ENCODE measurements at places on chromosomes 5 and 9.
A peak's percentile ranks its signal among the peaks of the same experiment; 100 is the strongest.

DNA sequence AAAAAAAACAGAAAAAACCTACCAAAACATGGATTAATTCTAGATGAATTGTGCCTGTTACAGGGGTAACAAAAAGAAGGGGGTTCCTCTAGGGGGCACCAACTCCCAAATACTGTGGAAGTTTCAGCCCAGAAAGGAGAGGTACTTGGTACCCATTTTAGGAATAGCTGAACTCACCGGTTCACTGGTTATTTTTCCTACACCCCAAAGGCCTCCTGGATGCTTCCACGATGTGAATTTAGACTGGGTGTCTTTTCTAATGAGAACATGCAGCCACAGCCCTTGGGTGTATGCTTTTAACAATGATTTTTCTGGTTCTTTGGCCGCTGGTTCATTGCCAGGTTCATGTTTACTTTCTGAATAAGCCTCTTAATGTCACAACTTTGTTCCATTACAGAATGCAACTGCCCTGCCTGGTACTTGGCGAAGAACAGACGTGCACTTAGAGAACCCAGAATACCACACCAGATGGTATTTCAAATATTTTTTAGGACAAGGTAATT, 46.7 kb downstream of the GARNL3 start:
- DNase-seq: no peak

- no peak for DNase-seq
These were observed 31.7 kb downstream of the GSN start for GRCh38 chr9:121299467-121300282.

DNA sequence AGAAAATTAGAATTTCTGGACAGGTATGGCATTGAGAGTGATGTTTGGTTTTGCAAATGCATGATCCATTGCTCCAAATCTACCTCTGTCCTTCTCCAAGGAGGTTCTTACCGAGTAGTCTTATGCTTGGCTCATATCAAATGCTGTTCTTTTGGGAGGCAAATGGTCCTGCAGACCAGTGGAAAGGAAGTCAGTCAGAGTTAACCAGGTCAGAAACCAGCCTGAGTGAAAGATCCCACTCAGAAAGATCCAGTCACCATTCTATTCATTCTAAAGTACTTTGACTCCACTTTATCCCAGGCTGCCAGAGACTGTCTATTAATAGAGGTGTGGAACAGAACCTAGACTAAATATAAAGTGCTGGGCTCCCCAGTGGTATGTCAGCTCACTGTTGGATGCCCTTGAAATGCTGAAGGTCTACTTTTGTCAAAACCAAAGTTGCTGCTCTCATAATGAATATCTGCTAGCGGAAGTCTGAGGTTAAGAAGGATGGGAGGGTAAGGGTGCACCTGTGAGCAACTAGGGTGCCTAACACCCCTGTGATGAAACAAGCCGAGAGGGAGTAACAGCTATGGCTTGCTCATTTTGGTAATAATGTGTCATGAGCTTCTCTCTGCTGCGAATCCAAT, 302.2 kb downstream of the ZNF608 start:
- no peak for DNase-seq

- DNase-seq: peak; percentile 29
These were observed 55.3 kb upstream of the IL17B start for GRCh38 chr5:149434162-149435014.

GRCh38 chr9:135641745-135642144, 2.4 kb upstream of the GLT6D1 start:
- no peak for DNase-seq

GRCh38 chr9:34650816-34651215, 1.2 kb upstream of the IL11RA start:
- no peak for DNase-seq

DNA sequence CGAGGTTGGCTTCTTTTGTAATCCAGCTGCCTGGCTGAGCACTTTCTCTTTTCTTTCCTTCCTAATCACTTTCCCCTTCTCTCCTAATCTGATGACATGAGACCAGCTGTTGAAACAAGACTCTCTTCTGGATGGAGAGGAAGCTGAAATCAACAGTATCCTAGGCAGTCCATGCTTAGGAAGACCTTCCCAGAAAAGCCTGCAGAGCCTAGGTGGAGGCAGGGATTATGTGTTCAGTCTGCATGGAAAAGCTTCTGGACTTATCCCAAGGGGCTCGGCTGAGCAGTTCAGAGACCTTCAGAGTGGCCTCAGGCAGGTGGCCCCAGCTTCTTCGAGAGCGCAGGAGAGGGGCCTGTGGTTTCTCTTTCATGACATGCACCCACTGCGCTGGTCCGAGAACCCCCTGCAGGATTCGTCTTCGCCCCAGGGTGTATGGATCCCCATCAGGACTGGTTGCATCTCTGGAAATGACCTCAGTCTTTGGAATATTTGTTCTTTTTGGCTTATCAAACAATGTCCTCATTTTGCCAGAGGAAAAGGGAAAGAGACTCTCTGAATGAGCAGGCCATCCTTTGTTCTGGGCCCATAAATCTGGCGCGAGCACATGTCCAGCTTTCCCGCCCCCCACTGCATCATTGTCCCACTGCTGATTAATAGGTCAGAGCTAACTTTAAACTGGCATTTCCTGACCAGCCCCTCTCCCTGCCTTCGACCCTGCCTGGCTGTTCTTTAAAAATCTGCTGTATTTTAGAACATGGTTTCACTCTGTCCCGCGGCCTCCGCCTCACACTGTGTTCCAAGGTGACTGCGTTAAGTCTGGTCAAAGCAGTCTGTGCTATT, 177.9 kb upstream of the KLF4 start:
- no peak for DNase-seq

DNA sequence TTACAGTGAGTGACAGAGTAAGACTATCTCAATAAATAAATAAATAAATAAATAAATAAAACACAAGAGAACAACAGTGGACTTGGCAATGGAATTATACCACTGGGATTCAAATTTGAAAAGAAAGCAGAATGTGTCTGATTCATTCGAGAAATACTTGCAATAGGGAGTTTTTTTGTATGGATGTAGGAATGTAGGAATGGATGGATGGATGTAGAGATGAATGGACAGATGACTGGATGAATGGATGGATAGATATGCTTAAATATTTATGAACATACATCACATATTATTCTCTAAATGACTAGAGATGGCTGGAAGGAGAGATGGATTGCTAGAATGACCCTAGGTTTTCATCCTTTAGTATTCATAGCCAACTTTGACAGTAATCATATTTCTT, 22.0 kb upstream of the CEMIP2 start:
- DNase-seq: no peak

DNA sequence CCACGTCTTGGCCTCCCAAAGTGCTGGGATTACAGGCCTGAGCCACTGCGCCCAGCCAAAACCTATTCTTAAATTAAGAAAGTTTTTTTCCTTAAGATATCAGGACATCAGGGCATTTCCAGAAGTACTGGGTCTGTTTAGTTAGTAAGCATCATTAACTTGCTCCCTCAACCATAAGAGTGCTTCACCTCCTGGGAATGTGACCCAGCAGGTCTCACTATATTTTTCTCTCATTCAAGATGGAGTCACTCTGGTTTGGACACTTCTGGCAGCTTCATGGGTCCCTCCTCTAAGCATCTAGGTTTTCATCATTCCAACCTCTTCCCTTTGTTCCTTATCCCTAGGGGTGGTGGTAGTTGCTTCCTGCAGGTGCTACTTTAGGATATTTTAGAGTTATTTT, 10.3 kb upstream of the BRD3OS start:
- DNase-seq: no peak

DNA sequence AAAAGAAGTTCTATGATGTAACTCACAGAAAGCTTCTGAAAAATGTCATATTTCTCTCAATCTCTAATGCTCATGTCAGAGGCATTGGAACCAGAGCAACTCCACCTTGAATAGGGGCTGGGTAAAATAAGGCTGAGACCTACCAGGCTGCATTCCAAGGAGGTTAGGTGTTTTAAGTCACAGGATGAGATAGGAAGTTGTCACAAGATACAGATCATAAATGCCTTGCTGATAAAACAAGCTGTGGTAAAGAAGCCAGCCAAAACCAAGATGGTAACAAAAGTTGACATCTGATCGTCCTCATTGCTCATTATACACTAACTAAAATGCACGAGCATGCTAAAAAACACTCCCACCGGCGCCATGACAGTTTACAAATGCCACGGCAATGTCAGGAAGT, 411.1 kb upstream of the GRIA1 start:
- no peak for DNase-seq

- no peak for DNase-seq
These were observed 376.1 kb downstream of the EFNA5 start for GRCh38 chr5:107294669-107295068.

DNA sequence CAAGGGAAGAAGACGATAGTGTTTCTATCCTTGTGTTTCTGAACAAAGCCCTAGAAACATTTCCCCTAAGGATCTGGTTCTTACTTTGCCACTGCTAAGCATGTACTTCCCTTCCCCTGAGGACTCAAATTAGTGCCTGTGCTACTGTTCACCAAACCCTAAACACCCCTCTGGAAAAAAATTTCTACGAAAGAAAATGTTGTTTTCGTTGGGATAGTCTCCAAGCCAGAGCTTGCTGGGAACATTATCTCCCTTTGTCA, 294.6 kb downstream of the BNC2 start:
- no peak for DNase-seq

GRCh38 chr9:109182940-109183798, 16.1 kb upstream of the FRRS1L start:
- no peak for DNase-seq

- no peak for DNase-seq
These were observed 59.8 kb upstream of the NFIB start for GRCh38 chr9:14373706-14374105.

DNA sequence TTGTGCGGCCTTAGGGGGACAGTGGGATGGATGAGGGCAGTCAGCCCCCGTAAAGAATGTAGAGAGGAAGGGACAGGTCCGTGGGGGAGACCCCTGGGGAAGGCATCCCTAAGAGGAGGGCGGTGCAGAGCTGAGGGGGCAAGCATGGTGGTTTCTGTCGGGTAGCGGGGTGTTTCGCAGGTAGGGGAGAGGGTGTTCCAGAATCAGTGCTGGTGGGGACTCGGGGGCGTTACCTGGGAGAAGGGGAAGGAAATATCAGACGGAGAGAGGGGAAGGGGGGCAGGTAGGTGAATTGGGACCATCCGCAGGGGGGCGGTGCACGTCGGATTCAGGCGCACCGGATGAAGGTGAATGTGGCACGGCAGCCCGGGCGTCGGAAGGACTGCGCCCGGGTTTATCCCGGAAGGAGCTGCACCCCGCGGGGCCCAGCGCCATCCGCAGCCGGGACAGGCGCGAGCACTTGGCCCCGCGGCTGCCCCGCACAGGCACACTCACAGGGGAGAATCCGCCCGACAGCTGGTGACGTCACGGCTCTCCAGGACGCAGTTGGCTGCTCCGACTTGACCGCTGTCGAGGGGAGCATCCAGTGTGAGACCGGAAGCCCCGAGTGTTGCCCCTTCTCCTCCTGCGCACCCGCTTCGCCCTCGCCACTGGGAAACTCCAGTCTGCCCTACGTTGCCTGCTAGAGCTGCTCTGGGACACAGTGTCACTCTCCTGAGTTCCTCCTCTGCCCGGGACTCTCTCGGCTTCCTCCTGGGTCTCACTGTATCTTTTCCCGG, 1.3 kb downstream of the CD72 start:
- peak; percentile 54 for DNase-seq

GRCh38 chr5:149341876-149342275, 3.4 kb upstream of the GRPEL2 start:
- no peak for DNase-seq

GRCh38 chr9:110410961-110411360, 73.3 kb upstream of the TXNDC8 start:
- no peak for DNase-seq

DNA sequence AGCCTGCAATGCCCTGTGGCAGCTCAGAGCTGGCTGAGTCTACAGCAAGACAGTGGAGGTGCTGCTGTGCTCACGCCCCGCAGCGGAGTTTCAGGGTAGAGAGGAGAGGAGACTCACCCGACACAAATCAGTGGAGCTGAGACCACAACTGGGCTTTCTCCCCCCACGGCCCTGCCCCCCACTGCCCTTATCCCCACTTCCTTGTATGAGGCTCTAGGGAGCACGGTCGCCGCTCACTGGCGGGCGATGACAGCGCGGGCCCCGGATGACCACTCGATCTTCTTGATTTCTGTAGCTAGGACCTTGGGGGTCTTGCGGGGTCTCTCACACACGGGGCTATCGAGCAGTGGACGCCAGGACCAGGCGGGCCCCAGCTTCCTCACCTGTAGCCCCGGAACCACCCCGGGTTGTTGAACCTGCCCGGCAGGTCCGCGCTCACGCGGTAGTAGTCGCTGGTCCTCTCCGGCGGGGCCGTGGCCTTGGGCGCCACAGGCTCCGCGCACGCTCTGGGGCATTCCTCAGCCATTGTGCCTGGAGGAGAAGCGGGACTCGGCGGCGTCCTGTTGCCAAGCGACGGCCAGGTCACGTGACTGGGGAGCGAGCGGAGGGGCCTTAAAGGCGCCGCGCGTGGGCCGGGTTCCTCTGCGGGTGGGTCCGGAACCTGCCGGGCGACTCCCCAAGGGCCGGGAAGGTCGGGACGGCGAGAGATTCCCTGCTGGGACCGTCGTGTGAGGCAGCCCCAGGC, 984 bp upstream of the MRPS2 start:
- DNase-seq: peak; percentile 94

GRCh38 chr9:76610011-76610352, 151.0 kb downstream of the GCNT1 start:
- no peak for DNase-seq

DNA sequence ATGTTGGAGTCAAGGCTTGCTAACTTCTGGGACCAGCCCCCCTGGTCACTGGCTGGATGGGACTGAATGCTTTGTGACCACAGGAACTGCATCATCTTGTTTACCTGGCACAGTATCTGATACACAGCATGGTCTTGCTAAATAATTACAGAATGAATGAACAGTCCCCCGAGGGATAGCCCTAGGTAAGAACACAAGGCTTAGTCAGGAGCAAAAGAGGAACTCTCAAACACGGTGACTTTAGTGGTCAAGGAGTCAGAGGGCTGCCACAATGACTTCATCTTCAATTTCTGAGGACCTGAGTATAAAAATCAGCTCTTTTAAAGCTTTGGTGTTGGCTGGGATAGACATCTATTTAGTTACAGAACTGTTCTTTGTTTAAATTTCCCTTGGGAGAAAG, 15.1 kb upstream of the CXCL14 start:
- DNase-seq: no peak

DNA sequence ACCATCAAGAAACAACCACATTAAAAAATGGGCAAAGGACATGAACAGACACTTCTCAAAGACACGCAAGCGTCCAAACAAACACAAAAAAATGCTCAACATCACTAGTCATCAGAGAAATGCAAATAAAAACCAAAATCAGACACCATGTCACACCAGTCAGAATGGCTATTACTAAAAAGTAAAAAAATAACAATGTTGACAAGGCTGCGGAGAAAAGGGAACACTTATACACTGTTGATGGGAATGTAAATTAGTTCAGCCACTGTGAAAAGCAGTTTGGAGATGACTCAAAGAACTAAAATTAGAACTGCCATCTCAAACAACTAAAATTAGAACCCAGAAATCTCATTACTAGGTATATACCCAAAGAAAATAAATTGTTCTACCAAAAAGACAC, 80.4 kb downstream of the CAAP1 start:
- DNase-seq: no peak

DNA sequence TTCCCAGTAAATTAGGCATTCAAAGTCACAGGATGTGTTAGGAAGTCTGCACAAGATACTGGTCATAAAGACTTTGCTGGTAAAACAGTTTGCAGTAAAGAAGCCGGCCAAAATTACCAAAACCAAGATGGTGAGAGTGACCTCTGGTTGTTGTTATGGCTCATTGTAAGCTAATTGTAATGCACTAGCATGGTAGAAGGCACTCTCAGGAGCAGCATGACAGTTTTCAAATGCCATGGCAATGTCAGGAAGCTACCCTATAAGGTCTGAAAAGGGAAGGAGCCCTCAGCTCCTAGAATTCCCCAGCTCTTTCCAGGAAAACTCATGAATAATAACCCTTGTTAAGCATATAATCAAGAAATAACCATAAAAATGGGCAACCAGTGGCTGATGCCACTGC, 64.3 kb upstream of the TNC start:
- DNase-seq: no peak

All from T-helper 9 cell (primary cell).